ENCODE measurements at places on chromosomes 1 and 21.
A peak's percentile ranks its signal among the peaks of the same experiment; 100 is the strongest.

- no peak for DNase-seq
These were observed at the start of gene MEGF6 for GRCh38 chr1:3611170-3612019. Gene MEGF6, minus strand, starts transcription at chr1:3611508. Its CDS starts 240 bp downstream, at chr1:3611268.

DNA sequence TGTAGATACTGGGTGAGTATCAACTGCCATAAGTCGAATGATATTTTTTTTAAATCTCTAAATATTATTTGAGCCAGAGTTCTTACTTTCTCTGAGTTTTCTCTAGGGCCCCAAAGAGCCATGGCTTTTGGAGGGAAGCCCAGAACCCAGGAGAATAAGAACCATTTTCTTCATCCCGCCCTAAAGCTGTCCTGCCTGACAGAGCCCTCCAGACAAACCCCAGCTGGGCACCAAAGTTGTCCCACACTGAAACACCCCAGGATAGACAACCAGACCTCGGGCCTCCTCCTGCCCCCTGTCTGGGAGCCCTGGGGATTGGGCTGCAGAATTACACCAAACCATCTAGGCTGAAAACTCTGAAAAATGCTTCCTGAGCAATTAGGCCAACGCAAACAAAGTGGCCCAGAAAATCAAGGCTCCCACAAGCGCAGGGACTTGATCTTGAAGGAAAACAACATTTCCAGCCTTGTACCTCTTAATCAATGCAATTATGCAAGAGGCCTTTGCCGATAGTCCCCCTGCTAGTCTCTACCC lies 113.1 kb downstream of the RRAGC start:
- DNase-seq: no peak

- DNase-seq: no peak
These were observed 117.7 kb downstream of the LACTBL1 start for GRCh38 chr1:22854688-22855565.

DNA sequence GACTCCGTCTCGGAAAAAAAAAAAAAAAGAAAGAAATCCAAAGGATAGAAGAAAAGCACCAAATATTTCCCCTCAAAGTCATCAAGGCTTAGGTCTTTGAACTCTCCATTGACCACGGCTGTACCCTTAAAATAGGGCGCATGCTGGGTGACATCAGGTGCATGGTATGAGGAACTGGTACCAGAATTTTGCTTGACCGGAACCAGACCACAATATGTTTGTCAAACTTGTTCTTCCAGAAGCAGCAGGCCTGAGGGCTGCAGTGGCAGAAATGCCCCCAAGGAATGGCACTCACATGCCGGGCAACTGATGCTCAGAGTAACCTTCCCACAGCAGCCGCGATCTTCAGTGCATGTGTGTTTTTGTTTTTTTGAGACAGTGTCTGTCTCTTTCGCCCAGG lies 21.0 kb downstream of the RCC1 start:
- no peak for DNase-seq

DNA sequence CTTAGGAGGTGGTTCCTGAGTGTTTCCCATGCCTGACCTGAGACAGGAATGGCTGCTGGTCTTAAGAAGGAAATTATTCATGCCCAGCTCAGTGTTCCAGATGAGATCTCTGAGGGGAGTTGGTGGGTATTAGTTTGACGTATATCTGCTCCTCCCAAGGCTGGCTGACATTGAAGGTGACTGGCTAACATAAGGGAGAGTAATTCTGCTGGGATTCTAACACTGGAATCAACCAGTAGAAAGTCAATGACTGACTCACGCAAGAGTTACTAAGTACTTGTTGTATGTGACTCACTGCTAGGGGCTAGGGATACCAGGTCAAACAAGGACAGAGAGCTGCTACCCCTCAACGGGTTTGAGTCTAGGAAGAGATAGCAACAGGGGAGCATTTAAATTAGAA lies 177.3 kb downstream of the CACNA1E start:
- peak; percentile 10 for DNase-seq

DNA sequence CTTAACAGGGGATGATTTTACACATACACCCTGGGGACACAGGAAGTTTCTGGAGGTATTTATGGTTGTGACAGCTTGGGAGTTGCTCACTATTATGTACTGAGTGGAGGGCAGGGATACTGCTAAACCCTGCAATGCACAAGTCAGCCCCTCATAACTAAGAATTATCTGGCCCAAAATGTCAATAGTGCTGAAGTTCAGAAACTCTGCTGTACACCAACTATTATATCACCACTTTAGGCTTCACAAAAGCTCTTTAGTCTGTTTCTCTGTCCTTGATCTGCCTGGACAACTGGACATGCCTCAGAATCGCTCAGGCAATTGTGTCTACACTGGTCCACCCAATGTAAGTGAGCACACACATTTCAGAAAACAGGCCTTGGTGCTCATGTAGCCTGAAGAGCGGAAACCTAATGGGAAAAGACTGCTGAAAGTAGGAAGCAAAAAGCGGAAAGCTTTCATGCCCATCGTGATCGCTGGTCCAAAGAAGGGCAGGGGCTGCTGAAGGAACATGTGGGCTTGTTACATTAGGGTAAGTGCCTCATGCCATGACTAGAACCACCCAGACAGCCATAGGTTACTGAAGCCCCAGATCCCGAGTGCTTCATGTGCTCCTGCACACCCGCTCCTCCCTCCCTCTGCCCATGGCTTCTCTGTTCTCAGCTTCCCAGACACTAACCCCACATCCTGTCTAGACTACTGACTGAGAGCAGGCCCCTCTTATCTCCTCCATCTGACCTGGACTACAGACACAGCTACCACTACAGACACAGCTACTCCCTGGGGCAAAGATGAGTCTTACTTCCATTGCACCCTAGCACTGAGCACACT lies 73.5 kb downstream of the LRIG2 start:
- DNase-seq: no peak

DNA sequence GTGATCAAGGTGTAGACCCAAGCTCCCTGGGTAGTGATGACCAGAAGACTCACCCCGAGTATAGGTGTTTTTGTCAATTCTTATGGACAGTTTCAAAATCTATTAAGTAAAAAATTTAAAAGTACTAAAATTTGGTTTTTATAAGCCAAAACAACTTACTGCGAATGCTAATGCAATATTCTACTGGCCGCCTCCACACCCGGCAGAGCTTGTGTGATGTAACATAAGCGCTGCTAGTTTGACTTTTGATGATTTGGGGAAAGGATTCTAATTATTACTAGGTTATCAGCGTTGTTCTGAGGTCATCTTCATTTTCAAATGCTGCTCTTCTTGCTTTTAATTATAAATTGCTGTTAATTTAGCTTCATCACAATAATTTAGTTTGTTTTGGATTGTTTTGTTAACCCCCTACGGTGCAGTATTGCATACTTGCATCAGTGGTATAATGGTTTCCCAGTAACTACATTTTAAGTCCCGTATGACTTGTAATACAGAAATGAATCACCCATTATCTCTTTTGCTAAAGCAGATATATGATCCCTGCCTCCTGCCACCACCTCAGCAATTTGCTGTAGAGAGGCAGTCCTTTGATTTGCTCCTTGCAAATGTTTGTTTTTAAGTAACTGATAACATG lies 178.0 kb downstream of the SDCCAG8 start:
- DNase-seq: no peak

DNA sequence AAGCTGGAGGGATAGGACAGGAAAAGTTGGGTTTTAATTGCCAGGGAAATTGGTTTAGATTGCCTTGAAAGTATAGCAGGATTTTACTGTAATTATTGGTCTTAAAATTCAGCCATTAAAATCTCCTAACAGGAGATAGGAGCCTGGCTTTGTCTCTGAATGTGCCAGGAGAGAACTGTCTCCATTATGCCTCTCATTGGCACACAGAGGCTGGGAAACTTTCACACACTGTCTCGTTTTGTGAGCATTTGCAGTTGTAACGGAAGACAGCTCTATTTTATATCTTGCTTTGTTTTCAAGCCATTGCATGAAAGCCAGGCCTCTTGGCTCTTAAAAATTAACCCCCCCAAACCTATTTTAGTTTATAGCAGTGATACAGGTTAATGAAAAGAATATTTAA lies 12.5 kb downstream of the DNAJC6 start:
- no peak for DNase-seq

- DNase-seq: peak; percentile 49
These were observed 4.6 kb downstream of the TMEM63A start for GRCh38 chr1:225877580-225877979.

DNA sequence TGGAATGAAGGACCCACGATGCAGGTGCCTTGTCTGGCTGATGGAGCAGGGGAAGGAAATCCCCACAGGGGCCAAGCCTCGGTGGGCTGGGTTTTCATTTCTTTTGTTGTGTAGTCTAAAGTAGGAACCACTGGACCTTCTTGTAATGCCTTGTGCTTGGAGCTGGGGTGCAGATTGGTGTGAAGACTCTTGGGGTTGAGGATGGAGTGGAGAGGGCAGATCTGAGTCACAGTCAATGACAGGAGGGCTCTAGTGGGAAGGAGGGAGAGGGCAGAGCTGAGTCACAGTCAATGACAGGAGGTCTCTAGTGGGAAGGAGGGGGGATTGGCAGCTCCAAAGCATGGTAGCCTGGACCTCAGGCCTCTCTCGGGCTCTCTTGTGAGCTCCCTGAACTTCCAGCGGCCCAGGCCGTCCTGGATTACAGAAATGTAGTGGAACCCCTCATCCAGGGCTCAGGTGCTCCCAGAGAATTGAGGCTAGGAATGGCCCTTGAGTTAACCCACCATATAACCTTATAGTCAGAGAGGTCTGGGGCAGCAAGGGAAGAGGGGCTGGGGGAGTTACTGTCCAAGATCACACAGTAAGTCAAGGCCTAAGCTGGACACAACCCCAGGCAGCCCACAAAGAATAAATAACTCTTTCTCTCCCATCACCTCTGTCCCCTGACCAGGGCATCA lies 313.8 kb downstream of the MATN1 start:
- no peak for DNase-seq

DNA sequence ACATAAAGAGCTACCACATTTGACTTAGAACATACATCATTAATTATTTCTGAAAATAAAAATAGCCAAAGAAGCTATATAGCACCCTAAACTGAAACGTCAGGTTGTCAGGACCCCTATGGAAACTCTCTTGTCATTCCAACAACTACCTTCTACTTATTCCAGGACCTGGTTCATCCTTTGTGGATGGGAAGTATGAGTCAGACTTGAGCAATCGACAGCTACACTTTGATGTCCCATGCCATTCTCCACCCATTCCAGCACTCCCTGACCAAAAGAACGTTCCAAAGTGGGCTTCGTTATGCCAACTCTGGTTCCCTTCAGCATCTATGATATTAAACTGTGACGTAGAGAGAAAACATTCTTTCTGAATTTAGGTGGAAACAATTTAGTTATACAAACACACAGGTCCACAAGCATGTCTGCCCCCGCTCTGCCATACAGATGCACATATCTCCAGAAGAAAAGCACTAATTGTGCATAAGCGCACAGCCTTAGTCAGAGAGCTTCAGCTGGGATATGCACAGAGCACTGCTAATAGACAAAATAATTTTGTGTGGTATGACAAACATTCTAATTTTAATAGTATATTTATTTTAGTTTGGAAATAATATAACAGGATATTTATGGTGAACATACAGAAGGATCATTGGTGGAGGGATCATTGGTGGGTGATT lies 723.1 kb upstream of the B3GALT2 start:
- DNase-seq: no peak

GRCh38 chr1:176225479-176225875 lies 18.4 kb upstream of the COP1 start:
- no peak for DNase-seq

DNA sequence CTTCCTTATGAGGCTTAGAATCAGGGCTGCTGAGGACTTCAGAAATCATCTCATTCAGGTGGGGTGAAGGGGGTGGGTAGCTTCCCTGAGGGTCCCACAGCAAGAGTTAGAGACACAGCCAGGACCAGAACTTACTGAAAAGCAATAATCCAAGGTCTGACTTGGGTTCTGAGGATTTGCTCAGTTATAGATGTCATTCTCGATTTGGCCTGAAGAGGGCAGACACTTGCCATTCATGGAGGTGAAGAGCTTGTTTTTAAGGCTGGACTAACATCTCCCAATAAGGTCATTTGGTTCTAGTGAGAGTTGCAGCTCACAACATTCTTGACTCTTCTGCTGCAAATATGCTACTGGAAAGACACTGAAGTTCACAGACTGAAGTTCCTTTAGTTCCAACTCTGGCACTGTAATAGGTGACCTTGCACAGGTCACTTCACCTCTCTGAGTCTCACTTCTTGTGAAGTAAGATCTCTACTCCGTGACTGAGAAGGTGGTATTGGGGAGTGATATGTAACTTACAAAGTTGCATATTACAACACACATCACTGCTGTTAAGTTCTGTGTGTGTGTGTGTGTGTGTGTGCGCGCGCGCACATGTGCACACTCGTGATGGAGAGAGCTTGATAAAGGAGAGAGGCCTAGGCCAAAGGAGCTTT lies 69.8 kb upstream of the DIRAS3 start:
- peak; percentile 81 for DNase-seq

DNA sequence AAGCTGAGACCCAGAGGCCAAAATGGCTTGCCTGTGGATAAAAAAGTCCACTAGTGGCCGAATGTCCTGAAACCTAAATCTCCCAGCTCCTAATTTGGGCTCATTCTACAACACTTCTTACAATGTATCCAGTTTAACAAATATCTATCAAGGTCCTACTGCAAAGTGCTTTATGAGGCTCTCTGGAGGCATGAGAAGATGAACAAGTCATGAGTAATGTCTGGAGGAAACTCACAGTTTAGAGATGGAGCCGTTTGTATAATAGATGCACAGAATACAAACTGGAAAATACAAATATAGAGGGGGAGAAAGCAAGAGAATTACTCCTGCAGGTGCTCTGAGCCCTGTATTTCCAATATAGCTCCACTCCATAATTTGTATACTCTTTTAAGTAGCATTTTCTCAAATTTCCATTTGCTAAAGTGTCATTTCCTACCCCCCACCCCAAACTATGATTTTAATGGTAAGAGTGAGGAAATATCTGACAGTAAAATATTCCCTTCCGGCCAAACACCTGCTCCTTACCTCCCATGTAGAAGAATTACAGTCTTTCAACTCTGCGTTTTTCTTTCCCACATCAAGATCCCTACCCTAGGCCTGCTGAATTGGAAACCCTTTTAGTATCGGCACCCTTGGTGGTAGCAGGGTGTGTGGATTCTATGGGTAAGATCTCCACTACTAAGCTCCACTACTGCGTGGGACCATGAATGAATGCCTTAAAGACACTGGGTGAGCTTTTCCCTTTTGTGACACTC lies 3.3 kb upstream of the ADAMTS5 start:
- DNase-seq: peak; percentile 1

DNA sequence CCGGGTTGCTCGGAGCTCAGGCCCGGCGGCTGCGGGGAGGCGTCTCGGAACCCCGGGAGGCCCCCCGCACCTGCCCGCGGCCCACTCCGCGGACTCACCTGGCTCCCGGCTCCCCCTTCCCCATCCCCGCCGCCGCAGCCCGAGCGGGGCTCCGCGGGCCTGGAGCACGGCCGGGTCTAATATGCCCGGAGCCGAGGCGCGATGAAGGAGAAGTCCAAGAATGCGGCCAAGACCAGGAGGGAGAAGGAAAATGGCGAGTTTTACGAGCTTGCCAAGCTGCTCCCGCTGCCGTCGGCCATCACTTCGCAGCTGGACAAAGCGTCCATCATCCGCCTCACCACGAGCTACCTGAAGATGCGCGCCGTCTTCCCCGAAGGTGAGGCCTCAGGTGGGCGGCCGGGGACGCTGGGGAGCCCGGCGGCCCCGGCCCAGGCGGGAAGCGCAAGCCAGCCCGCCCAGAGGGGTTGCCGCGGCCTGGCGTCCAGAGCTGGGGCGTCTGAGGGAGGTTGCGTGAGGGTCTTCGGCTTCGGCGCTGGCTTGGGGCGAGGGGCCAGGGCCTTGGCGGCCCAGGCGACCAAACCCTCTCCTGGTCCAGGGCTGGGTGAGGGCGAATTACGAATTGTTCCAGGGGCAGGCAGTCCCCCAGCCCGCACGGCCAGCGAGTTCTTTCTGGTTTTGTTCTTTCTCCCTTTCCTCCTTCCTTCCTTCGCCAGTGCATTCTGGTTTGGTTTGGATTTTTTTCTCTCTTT lies 805 bp downstream of the SIM2 start:
- DNase-seq: peak; percentile 12

- no peak for DNase-seq
These were observed 94.7 kb downstream of the PBX1 start for GRCh38 chr1:164653705-164654104.

Data from RKO (cell line).